ENCODE measurements at places on chromosomes 4 and X.
A peak's percentile ranks its signal among the peaks of the same experiment; 100 is the strongest.

DNA sequence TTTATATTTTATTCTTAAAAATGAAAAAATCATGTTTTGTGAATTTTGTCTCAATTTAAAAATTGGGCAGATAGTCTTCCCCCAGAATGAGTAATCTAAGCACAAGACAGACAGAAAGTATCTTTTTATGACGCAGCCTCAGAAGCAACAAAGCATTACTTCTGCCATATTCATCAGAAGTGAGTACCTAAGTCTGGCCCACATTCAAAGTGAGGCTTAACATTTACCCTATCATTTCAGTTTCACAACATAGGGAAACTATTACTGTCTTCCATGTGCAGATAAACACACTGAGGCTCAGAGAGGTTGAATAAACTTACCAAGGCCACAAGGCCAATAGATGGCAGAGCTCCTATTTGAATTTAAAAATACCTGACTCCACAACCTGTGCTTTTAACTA lies 4.4 kb upstream of the PRDX4 start:
- DNase-seq, result no peak

DNA sequence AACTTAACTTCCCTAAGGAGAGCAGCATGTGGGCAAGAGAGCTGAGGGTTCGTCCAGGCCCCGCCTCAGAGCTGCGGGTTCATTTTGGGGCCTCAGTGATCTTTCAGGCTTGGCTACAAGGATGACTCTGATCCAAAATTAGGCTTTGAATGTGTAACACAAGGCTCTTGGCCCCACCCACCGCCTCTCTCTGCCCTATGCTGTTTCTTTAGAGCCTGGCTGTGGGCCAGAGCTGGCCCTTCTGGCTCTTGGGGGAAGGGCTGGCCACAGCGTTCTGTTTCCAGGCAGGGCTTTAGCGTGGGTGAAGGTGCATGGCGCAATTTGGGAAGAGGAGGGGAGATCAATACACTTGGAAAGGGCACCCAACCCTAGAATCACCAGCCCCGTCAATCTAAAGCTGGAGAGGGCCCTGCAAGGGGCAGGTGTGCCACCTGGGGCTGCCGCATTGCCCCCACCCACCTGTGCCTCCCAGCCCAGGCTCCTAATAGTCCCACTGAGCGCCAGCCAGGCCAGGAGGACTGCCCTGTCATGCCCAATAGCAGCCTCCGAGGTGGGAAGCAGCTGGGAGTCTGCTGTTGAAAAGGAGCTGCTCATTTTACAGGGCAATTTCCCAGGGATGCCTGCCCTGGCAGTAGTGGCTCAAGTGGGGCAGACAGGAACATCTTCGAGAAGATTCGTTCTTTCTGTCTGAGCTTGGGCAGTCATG lies 84.5 kb upstream of the MAML3 start:
- no peak for DNase-seq

DNA sequence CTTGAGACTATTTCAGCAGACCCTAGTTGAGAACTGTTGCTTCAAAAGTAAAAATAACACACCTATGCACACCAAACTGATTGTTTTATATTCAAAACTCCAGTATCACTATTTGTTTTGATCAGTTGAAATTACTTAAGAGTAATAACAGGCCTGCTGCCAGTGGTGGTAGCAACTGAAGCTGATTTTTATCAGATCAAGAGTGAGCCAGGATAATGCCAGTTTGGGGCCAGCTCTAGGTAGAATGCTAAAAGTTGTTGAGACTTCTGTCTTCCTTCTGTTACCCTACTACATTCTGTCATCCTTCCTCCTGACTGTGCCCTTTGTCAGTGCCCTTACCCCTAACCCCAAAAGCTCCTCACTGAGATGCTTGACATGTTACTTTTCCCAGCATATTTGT lies 228.7 kb upstream of the SPRY1 start:
- DNase-seq, result no peak

- DNase-seq, result no peak
Observed at GRCh38 chrX:69107747-69108401, 57.4 kb downstream of the PJA1 start.

- no peak for DNase-seq
Observed at GRCh38 chr4:84529169-84529751, 30.2 kb upstream of the NKX6-1 start.

- DNase-seq, result no peak
Observed at GRCh38 chr4:17712166-17712565, 69.3 kb downstream of the FAM184B start.

DNA sequence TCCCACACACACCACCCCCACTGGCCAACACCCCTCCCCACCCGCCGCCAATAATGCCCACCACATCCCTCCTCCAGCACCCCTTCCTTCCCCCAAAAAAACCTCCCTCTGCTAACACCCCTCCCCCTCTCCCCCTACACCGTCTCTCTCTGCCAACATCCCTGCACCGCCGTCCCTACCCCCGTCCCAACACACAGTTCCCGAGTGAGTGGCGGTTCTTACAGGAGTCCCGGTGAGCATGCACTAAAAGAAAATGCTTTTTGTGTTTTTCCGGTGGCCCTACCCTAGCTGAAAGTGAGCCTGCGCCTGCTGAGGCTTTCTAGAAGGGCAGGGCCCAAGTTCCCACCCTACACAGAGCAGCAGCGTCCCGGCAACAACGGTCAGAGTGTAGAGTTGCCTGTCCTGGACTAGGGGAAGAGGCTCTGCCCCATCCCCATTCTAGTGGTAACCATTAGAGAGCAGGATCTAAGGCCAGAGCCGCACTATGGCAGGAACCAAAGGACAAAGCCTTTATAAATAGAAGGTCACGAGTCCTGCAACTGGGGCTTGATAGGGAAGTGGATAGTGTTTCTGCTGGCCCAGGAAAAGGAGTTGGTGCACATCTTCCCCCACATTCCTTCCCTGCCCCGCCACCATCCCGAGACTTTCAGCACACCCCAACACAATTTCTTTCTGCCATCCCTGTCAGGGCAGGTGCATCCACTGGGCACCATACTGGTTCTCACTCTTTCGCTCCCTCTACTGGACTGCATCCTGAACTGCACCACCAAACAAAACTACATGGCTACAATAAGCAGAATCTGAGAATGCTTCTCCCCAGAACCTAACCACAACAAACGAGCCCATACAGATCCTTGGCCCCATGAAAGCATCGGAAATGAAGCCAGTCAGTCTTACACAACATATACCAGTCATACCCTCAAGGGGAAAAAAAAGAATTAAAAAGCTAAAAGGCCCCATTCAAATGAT lies 78.1 kb upstream of the PAGE3 start:
- DNase-seq, result peak; percentile 4

DNA sequence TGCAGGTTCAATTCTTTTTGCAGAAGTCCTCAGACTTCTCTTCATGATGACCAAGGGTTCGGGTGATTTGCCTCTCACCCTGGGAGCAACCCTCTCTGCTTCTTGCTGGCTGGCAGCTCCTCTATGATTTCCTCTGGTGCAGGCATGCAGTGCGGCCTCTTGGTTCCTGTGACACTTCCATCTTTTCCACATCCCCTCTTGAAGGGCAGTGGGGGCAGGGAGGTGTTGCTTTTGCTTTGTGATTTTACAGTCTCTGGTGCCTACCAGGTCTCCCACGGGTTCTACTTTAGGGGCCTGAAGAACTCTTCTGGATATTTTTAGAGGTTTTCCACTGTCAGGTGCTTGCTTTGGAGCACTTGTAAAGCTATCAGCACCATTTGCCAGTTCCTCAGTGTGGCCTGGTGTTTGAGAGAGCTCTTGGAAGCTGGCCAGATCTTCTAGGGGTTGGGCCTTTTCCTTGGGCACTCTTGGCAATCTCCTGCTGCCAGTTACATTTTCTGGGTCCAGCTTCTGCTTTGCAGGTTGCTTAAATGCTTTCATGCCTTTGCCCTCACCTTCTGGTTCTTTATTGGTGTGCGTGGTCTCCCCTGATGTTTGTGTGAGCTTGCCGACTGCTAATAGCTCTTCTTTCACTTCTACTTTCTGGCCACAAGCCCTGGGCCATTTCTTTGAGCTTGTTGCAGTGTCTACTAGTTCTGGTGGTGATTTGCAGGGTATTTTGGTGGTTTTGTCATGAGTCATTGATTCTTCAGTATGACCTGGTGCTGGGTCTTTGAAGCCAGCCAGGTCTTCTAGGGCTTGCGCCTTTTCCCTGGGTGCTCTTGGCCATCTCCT lies 11.5 kb upstream of the CHST7 start:
- no peak for DNase-seq

GRCh38 chrX:7115557-7115956 lies 32.0 kb upstream of the STS start:
- no peak for DNase-seq

DNA sequence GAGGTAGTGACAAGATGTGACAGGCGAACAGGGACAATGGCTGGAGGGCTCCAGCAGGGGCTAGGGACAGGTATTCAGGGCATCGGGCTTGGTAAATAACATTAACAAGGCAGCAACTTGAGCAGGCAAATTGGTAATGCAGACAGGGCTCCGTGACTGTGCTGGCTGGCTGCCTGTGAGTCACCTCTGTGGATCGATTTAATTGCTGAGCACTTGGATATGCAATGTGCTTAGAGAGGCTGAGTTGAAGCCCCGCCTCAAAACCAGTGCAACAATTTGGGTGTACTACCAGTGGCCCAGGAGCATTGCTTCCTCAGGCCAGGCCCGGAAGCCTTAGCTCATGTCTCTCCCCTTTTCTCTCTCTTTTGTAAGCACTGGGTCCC lies 19.5 kb downstream of the CNGA2 start:
- no peak for DNase-seq

- no peak for DNase-seq
Observed at GRCh38 chr4:26570596-26570995, 13.3 kb upstream of the TBC1D19 start.

- DNase-seq, result no peak
Observed at GRCh38 chr4:154364066-154364845, 127.3 kb downstream of the DCHS2 start.

DNA sequence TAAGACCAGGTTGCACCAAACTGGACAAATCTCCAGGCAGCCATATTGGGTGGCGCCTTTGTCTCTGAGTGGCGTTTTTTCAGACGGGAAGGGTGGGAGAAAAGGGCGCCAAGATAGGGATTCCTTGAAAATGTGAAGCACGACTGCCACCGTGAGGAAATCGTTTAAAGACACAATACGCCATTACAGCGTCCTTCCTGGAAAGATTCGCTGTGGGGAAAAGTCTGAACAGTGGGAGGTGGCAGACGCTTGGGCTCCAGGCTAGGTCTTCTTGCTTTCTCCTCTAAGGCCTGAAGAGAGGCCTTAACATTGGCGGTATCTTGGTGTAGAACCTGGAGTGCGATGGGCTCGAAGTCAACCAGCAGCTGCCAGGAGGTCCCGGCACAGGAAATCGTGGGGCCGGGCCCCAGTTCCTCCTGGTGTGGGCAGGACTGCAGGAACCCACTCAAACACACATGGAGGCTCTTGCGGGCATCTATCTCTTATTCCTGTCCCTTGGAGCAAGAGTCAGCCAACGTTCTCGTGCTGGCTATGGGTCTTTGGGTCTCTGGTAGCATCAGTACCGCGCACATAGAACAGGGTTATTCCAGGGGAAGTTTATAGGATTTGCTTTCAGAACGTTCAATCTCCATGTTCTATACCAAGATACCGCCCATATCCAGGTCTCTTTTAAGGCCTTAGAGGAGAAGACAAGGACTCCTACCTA lies 208.8 kb downstream of the OR13H1 start:
- no peak for DNase-seq

- no peak for DNase-seq
Observed at GRCh38 chr4:28287831-28288233, 1427.2 kb downstream of the STIM2 start.

- DNase-seq, result no peak
Observed at GRCh38 chrX:1852082-1852481, 237.2 kb downstream of the ASMT start.

GRCh38 chr4:79687006-79687405 lies 279.0 kb upstream of the GK2 start:
- no peak for DNase-seq

DNA sequence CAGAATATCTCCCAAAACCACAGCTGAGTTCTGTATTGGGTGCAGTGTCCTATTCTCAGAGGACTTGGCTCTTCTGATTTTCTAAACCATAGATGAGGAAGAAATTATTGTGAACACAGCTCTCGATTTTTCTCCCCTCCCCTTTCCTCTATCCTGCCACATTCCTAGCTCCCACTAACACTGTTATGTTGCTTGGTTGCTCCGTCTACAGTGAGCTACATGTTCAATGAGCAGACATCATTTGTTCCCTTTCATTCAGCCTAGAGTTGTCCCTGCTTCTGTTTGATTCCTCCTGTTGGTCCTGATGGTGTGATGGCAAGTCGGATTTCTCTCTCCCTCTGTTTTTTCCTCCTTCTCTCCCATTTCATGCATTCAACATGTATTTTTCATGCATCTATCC lies 65.9 kb downstream of the DIPK2B start:
- no peak for DNase-seq

DNA sequence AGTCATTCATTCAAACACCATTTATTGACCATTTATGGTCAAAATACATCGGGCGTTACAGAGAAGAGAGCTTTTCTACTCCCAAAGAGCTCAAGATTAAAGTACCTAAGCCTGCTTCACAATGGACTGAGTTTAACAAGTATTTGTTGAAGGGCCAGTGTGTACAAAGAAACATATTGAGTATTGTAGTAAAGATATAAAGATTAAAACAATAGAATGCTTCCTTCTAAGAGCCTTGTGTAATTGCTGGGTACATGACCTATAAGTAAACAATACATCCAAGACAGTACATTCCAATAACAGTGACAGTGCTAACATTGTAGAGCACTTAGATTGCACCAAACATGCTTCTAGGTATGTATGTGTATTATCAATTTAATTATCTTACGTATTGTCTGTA lies 695.5 kb downstream of the PCDH7 start:
- DNase-seq, result no peak

DNA sequence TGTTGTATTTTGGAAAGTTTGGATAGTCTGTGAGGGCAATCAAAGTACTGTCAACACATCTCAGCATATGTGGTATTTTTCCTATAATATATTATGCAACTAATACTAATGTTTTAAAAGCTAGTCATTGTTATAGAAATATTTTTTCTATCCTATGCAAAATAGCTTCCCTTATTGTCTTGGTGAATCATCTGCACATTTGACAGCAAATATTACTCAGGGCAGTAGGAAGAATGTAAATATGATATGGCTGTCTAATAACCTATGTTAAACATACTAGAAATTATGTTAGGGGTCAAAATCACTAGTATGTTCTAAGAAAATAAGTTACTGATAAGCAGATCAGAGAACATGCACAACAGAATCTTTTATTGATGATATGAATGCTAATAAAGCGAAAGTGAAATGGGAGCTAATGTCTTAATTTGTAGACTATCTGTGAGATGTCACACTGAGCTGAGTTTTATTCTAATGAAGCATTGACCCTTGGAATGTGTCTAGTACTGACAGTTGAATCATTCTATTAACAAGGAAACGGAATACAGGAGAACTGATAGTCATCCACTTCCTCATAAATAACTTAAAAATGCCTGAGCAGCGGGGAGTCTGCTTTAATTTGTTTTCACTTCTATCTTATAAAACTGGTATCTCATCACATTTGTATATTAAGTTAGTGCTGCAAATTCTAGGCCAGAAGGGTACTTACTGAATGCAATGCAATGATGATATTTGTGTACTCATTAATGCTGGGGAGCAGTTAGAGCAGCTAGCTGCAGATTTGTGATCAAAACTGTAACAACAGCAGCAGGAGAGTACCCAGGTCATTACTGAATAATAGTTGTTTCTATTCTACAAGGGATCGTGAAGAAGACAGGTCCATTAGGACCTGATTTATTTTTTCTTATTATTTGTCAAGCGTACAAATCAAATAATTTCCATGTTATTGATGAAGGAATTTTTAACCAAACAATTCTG lies 440.3 kb upstream of the AADAT start:
- no peak for DNase-seq

Measured in frontal cortex (tissue), 4 donors.